ENCODE measurements at places on chromosomes 4 and X. TPM values are rescaled to one million over a fixed set of nuclear protein-coding genes. Genes with fewer than 3 reads are reported as not detected.

DNA sequence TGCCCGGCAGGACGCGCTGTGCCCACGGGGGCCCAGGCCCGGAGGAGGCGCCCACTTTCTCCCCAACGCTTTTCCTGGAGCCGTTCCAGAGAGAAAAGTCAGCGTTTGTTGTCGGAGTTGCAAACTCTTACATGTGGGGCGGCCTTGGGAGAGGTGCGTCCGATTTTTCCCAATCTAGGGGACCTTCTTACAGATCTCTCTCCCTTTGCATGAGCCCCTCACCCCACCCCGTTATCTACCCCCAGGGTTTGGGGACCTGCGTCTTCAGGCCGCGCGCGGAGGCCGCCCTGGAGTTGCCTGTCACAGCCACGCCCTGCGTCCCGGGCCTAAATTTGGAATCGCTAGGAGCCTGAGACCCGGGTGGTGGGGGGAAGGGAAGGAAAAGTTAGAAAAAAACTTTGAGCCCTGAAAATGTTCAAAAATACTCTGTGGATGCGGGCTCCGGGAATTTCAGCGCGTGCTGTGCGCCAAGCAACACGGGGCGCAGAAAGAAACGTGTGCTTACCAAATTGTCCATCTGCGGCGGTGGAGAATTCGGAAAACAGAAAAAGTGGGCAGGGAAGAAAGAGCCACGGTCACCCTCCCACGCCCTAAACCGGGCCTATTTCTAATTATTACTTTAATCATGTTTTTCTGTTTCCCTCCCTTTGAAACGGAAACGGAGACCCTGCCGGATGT lies 587 bp downstream of the CD99 start:
- DNase-seq, result peak; percentile 48

TRIM75 gene
- not detected for total RNA-seq

- DNase-seq, result no peak
Measured at GRCh38 chrX:9997524-9997923, 30.4 kb downstream of the CLDN34 start.

DNA sequence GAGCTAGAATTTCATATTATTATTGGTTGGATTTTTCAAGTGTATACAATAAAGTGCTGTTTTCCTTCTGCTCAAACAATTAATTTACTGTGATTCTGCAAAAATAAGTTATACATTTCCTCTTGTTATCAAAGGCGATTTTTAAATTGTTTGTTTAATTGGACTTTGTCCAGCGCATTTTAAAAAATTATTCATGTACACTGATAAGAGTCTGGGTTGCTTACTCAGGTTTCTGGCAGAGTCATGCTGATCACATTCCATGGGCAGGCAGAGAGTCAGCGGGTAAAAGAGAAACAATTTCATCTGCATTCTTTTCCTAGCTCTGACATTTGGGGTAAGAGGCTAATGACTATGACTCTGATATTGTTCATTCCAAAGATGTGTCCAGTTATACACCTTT lies 8.9 kb downstream of the FAT4 start:
- peak; percentile 30 for DNase-seq

DNA sequence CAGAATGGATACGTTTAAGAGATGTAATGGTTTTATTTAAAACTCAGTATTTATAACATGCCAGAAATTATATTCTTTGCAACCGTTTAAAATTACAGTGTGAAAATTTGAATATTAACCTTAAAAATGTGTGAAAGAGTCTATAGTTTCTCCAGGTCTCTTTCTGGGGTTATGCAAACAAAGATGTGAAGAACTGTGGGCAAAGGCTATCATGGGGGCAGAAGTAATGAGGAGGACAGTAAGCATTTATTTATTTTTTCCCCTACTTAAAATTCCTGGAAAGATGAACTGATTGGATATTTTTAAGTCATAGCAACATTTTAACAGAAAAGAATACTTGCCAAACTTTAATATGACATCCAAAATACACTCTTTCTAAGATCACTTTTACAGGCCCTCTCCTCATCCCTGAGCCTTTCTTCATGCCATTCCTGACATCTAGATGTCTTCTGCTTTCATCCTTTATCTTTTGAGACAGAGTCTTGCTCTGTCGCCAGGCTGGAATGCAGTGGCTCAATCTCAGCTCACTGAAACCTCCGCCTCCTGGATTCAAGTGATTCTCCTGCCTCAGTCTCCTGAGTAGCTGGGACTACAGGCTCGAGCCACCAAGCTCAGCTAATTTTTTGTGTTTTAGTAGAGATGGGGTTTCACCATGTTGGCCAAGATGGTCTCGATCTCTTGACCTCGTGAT lies 46.1 kb downstream of the TMEM131L start:
- no peak for DNase-seq

GRCh38 chrX:153723351-153724251 lies 586 bp downstream of the BCAP31 start:
- peak; percentile 43 for DNase-seq

Measured in cardiac muscle cell (in vitro differentiated cells and primary cell).